ENCODE measurements at places on chromosomes 5 and 9. TPM values are rescaled to one million over a fixed set of nuclear protein-coding genes. Genes with fewer than 3 reads are reported as not detected.

RHOBTB3 gene
- total RNA-seq = 282 TPM

ANGPTL2 gene
- total RNA-seq = 37.7 TPM

SNX2 gene
- 124 TPM for total RNA-seq

TSPAN17 gene
- 19.3 TPM for total RNA-seq

SLC25A2 gene
- total RNA-seq = 0.69 TPM

STPG3 gene
- not detected for total RNA-seq

NXNL2 gene
- total RNA-seq = 1.9 TPM

BARX1 gene
- not detected for total RNA-seq

QRFP gene
- total RNA-seq = not detected

HEMGN gene
- 8.3 TPM for total RNA-seq

NFIB gene
- 217 TPM for total RNA-seq

PCDHA4 gene
- total RNA-seq = 1.1 TPM

DNA sequence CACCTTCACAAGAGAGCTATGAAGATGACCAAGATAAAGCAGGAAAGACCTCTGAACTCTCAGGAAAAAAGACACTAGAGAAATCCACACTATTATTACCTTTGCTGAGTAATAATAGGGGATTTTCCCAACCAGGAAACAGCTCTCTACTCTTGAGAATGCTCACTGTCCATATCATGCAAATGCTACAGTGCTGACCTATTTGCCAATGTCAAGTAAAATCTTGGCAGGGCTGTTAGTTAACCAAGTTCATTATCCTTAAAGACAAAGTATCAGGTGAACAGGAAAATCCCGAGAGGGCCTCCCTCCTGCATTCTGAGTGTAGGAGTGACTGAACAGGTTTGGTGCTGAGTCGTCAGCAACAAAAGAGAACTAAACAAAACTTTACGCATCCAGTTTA, 306.6 kb downstream of the ACTL7B start:
- no peak for DNase-seq

GRCh38 chr5:36300191-36300926, 1.3 kb downstream of the RANBP3L start:
- no peak for DNase-seq

DNA sequence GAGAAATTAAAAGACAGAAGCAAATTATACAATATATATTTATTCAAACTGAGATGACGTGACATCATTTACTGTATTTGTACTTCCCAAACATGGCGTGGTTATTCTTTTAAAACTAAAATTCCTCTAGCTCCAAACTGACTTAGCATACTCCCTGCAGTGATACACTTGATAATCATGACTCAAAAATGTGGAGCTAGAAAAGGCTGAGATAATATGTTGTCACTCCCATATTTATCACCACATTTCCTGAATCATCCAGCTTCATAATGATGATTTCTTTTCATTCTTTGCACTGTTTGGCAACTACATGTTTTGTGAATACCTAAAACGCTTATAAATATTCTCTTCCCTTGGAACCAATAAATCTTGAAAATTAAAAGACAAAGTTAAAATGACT, 341.0 kb downstream of the EBF1 start:
- DNase-seq = no peak

DNA sequence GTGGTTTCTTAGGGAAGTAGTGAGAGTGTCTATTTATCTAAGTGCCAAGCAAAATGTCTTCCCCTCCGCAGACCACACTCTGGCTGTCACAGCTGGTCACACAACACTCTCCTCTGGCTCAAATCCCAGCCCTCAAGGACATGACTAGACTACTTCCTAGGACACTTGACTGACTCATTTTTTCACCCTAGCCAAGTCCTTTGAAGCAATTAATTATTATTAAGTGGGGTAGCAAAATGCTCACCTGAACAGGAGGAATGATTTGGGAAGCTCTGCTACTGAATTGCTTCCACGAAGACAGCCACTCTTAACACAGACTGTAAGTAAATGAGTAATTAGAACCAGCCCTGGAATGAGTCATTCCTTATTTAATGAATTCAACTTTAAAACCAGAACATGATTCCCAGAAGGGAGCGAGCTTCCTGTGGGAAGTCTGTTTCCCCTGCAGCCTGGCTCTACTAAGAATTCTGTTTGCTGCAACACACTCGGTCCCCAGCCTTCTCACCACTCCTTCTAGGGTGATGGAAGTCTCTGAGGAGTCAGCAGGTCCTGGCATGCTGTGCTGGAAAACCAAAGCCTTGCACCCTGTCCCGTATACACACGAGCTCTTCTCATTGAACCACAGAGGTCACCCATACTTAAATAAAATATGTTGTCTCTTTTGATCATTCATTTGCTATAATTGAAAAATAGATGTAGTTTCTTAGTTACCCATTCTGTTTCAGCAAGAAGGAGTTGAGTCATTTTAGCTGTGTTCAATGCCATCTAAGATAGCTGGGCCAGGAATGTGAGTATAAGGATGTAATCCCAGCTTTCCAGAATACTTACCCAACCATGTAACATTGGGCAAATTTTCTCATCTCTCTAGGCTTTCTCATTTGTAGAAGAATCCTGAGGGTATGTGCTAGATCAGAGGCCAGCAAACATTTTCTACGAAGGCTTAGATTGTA, 218.6 kb upstream of the RASEF start:
- DNase-seq = no peak

GRCh38 chr5:126166368-126166767, 256.8 kb upstream of the GRAMD2B start:
- no peak for DNase-seq

DNA sequence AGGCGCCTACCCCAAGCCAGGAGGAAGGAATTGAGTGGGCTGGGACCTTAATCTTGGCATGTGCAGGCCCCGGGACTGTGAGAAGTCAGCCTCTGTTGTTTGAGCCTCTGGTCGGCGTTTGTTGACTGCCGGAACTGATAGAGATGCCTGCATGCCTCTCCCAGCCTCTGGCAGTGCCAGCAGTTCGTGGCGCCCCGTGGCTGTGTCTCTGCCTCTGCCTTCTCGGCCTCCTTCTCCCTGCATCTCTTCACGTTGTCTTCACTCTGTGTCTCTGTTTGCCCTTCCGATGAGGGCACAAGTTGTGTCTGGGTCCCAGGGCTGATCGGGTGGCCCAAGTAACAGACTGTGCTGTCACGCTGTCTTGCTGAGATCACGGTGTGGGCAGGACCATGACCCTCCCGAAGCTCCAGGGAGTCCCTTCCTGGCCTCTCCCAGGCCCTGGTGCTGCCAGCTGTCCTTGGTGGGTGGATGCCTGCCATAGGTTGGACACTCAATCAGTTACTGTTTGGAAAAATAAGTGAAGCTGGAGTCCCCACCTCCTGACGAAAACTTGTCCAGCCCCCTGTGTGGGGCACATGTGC, 133.5 kb upstream of the LPCAT1 start:
- DNase-seq = no peak

- no peak for DNase-seq
Observed at GRCh38 chr5:91293131-91293530, 90.0 kb downstream of the ARRDC3 start.

DNA sequence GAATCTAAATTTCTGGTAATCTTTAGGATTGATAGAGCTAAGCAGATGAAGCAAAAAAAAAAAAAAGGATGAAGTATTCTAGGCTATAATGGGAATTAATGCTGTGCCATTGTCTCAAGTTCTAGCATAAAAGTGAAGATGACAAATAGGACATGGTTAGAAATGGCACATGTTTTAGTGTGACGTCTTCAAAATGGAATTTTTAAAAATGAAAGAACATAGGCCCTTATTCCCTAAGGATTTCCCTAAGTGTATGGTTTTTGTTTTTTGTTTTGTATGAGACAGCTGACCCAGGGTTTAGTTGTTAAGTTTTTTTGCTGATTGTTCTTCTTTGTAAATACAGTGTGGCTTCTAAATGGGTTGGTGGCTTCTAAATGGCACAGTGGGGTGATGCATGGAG, 7.1 kb downstream of the TLE4 start:
- no peak for DNase-seq

- DNase-seq = no peak
Observed at GRCh38 chr9:75909776-75910175, 19.3 kb downstream of the PCSK5 start.

DNA sequence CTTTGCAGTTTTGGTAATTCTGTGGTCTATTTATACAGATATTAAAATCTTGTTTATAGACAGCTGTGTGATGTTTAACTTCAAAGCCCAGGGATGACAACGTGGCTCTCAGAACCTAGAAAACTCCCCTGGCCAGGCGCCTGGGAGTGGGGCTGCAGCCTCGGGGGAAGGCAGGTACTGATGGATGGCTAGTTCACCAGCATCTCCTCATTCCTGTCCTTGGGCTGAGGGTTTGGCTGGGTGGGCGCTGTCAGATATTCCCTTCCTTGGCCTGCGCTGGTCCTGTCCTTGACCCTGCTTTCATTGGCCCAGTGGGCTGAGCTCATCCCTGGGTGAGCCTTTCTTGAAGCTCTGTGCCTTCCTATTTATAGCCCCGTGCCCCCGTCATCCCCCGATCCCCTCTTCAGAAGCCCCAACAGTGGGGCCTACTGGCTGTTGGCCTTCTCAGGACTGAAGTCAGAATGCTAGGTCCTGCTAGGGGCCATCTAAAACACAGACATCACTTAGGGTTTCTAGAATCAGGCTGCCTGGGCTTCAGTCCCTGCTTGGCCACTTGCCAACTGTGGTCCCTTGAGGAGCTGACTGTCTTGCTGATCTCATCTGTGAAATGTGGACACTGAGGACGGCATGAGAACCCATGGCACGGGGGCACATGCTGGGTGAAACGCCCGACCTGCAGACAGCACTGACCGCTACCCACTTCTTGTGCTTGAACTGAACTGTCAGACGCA, 20.9 kb downstream of the SH3GLB2 start:
- no peak for DNase-seq

GRCh38 chr9:98958271-98958984, 14.7 kb downstream of the COL15A1 start:
- peak; percentile 54 for DNase-seq

GRCh38 chr9:693201-694091, 148.1 kb upstream of the DMRT1 start:
- peak; percentile 71 for DNase-seq

DNA sequence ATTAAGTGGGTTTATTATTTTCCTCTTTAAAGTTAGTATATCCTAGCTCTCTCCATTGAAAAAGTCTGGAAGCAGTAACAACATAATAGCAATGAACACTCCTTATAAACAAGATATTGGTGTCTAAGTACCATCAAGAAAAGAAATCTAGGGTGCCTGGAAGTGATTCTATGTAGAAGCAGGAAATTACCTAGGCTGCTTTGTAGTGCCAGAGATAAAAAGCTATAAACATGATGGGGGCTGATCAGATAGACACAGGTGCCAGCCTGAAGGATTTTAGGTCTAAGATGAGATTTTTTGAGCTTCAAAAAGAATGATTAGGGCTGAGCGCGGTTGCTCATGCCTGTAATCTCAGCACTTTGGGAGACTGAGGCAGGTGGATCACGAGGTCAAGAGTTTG, 1179.3 kb upstream of the CDH9 start:
- no peak for DNase-seq
